MM.1S (cell line): ENCODE measurements at places on chromosomes 1 and 21.
A peak's percentile ranks its signal among the peaks of the same experiment; 100 is the strongest.

DNA sequence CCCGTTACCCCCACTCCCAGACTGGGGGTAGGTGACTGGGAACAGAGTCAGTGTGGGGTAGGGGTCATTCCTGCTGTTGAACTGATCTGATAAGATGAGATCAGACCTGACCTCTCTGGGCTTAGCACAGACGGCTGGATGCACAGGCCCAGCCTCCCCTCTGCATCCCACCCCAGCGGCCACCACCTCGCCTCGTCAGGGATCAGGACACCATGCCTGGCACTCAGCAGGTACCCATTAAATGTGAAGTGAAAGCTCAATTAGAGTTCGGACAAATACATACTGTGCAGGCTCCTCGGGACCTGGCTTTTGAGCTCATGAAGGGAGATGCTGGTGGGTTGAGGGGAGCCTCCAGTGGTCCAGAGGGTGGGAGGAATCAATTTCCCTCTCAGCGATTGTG, 15.7 kb downstream of the SOX13 start:
- DNase-seq = no peak

GRCh38 chr1:235867903-235868469, 1.3 kb upstream of the LYST start:
- DNase-seq = peak; percentile 48

- DNase-seq = no peak
Observed at GRCh38 chr1:17907999-17908398, 152.9 kb downstream of the ACTL8 start.

DNA sequence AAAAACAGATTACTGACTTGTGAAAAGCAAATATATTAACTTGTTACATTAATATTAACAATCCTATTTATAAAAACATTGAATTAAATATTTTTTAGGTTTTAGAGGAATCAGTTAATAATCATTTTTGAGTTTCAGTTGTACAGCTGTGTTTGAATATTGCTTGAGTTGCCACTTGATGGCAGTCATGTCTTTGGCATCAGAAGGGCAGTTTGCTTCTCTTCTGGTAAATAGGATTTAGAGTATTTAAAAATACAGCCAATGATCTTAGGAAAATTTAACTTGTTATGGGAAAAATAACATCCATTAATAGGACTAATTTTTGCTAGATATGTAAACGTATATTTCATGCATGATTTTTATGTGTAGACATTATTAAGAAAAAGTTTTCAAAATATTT, 234.1 kb downstream of the NCAM2 start:
- peak; percentile 46 for DNase-seq

DNA sequence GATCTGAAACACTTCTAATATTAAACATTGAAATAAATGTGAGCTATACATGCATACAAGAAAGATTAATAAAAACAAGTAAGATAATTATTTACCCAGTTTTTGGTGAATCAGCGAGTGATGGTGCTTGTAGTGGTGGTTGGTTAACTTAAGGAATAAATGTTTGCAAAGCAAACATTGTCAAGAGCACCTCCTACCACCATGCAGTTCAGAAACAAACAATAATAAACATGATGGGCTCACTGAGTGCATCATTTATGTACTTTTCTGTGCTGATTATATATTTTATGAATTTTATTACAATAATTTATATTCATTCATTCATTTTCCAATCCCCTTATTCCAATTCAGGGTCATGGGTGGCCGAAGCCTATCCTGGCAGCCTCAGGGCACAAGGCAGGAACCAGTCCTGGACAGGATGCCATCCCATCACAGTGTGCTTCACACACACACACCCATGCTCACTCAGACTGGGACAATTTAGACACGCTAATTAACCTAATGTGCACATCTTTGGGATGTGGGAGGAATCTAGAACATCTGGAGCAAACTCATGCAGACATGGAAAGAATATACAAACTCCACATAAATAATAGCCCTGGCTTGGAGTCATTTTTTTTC, 57.8 kb downstream of the ZMYM4 start:
- no peak for DNase-seq

- peak; percentile 6 for DNase-seq
Observed at GRCh38 chr1:34163792-34164731, 968 bp downstream of the CSMD2 start.

DNA sequence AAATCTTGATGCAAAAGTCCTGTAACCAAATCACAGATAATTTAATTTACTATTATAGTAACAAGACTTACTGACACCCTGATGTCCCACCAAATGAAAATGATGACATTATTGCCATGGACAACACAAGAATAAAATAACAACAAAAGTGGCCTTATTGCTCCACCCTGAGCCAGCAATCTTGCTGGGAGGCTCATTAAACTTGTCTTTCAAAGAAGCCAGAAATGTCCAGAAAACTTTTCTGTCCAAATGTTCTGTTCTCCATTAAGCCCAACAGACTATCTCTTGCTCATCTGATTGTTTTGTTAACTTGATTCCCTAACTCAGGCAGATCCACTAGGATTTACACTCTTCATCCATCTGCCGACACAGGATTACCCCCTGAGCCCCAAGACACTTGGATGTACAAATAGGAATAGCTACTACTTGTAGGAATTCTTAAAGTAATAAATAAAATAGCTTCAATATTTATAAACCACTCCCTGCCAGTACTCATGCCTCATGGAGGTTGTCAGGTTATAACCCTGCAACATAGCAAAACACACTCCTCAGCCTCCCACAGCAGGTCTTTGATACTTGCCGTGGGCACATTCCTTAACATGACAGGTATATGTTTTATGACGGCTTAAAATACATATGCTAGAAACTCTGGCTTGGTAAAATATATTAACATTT, 84.9 kb downstream of the PTPN14 start:
- no peak for DNase-seq

DNA sequence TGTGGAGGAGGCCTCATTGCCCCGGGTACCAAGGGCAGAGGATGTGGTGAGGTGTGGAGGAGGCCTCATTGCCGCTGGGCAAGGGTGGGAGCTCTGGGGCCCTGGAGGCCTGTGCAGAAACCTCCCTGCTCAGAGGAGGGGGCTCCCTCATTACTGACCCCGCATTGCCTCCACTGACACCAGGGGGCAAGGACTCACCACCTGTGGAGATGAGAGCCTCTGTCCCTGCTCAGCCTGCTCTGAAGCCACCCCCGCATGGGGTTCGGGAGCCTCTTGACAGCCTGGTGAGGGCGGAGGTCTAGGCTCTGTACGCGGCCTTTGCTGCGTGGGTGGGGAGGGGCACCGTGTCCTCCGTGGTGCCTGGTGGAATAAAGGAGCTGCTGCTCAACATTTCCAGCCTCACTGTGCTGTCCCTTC, 95.0 kb upstream of the COL6A1 start:
- no peak for DNase-seq
